CD8-positive, alpha-beta memory T cell (primary cell): ENCODE measurements at places on chromosomes 6 and 20.

GRCh38 chr6:142716097-142716496 is 228.9 kb downstream of the HIVEP2 start:
- DNase-seq, result no peak

GRCh38 chr6:26232940-26233648 is 131.9 kb upstream of the BTN3A2 start:
- peak; percentile 63 for DNase-seq

DNA sequence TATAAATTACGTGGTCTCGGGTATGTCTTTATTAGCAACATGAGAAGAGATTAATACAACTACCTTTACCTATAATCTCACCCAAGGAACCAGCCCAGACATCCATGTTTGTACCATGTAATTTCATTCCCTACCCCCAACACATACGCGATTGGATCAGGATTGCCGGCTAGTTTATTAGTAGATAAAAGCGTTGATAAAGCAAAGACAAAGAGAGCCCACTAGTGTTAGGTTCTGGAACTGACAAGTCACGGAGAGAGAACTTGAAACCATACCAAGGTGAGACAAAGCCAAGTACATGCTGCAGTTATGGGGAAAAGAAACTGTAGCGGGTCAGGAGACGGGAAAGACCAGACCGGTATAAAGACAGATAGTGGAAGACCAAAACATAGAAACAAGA is 37.4 kb upstream of the FAM135A start:
- DNase-seq, result no peak

GRCh38 chr6:3259491-3259958 is 778 bp downstream of the PSMG4 start:
- no peak for DNase-seq

GRCh38 chr20:10940941-10941340 is 267.1 kb upstream of the JAG1 start:
- no peak for DNase-seq

- DNase-seq, result no peak
Observed at GRCh38 chr6:12886961-12887775, 170.6 kb downstream of the PHACTR1 start.

- no peak for DNase-seq
Observed at GRCh38 chr6:92376691-92377090, 1042.7 kb downstream of the EPHA7 start.

DNA sequence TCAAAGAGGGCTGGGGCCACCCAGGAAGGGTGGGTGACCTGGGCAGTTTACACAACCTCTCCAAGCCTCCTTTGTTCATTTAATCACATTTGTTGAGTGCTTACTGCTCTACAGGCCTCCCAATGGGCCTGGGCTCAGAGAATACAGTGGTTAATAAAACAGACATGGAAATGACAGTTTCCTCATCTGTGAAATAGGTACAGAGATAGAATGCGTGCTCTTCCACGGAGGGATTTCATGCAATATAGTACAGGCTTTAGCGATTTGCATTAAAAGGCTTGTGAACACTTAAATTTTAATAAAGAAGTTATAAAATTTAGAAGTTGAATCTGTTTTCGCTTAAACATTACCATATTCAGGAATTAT is 802 bp upstream of the FERMT1 start:
- DNase-seq, result no peak

- no peak for DNase-seq
Observed at GRCh38 chr6:10441004-10441654, 26.3 kb upstream of the TFAP2A start.

GRCh38 chr6:42022755-42023384 is 27.5 kb upstream of the TAF8 start:
- no peak for DNase-seq

- DNase-seq, result no peak
Observed at GRCh38 chr6:22880686-22881433, 311.5 kb downstream of the HDGFL1 start.

DNA sequence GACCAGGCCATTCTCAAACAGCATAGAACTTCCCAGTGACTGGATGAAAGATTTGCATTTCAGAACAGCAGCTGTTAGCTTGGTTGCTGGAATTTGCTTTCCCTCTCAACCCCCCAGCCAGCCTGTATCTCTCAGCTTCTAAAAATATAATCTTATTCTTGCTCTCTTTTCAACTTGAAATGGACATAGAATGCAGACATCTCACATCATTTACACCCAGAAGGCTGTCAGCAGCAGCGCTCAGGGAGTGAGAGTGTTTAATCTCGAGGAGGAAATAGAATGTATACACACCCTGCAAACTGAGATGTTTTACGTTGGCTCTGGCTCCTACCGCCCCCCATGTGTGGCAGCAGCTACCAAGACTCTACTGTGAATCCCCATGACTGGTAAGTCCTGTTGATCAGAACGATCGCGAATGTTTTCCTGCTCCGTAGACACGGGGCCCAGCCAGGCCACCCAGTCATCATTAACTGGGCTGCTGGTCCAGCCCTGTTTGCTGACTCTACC is 163.4 kb upstream of the SLC24A3 start:
- DNase-seq, result no peak

DNA sequence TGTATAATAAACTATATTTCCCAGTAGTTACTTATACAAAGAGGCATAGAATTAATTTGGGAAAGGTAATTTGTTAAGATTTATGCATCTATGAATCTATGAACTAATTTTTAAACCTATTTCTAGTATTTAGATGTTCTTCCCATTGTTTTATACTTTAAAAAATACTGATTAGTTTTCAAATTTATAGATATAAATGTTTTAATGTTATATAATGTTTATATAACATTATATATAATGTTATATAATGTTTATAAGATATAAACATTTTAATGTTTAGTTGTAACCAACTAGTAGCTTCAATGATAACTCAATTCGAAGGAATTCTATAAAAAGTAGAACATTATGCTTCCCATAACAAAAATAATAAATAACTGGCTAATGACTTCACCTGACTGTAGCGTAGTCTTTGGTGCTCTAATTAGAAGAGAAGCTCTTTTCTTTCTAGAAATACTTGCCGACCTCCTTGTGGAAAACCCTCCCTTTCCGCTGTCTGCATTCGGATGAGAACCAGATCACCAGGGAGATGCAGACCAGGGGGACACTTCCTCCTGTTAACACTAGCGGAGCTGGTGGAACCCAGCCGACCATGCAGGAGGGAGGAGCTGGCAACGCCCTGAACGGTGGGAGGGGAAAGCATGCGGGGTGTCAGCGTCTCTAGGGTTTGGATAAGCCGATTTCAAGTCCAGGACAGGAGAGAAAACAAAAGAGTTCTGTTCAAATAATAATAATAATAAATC is 158.4 kb downstream of the OR2B2 start:
- peak; percentile 47 for DNase-seq

GRCh38 chr20:19491241-19491640 is 266.8 kb upstream of the RIN2 start:
- DNase-seq, result no peak

DNA sequence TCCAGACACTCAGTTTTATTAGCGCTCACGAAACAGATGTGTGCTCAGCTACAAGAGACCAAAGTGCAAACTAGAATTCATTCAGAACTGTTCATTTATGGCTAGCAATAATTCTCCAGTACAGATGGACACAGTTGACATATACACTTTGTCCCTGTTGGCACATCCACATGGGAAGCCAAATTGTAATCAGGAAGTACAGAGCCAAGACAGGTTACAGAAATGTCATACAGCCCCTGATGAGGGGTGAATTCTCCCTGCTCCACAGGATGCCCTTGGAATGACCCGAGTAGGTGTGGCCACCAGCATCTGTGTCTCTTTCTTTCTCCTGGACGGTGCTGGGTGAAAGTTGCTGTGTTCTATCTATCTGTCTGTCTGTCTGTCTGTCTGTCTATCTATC is 7.6 kb downstream of the DHX35 start:
- DNase-seq, result no peak

DNA sequence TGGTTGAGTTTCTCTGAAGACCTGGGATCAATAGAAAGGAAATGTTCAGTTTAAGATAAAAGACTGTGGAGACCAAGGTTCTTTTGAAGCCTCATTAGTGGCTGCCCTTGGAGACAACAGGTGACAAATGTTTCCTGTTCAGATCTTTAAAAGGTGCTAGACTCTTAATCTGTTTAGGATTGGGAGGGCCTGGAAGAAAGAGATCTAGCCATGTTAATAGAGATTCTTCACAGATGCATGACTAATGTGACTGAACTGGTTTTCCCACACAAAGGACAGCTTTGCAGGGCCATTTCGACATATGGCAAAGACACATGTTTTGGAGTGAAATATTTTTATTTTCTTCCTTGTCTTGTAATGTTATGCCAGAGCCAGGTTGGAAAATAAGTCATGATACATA is 82.2 kb downstream of the WDR27 start:
- no peak for DNase-seq

GRCh38 chr6:157104803-157105202 is 218.5 kb downstream of the TMEM242 start:
- DNase-seq, result no peak

DNA sequence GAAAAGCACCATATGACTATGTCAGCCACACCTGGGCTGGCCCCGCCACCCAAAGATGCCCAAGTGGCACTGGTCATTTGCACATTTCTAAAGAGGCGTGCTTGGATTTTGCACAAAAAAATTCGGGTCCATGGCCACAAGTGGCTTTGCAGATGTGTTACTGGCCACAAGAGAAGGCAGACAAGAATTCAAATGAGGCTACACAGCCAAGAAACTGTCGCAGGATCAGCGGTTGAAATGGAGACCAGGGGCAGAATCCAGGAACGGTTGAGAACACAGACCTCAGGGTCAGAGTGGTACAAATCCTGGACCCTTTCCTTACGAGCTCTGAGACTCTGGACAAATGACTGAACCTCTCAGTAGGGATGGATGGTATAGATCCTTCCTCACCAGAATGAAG is 48.6 kb upstream of the SASH1 start:
- DNase-seq, result no peak

DNA sequence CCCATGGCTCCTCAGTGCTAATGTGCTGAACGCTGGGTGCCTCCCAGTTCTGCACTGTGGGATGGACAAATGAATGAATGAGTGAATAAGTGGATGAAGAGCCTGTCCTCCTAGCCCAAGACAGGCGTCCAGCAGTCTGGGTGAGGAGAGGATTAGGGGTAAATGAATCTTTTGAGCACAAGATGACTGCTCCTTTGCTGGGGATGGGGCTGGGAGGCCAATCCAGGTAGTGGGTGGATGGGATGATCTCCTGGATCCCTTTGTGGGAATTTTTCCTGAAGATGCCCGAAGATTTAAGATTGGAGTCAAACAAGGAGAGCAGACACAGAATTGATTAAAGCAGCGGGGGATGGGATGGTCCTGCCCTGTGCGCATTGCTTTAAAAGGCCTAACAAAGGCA is 65.3 kb upstream of the MLN start:
- no peak for DNase-seq

DNA sequence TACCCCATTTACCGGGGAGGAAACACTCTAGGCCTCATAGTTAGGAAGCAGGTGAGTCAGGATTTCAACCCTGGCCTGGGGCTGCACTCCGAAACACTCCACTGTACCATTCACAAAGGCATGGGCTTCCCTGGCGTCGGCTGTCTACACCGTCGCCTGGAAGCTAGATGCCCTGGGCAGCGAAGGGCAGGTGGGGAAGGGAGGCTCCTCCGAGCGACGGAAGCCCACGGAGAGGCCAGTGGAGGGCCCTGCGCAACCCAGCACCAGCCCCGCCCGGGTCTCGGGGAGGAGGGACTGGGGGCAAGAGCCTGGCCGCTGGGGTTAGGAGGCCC is 16.1 kb downstream of the SDCBP2 start:
- no peak for DNase-seq

- no peak for DNase-seq
Observed at GRCh38 chr20:47020231-47020630, 125.6 kb downstream of the EYA2 start.

GRCh38 chr20:51164731-51165130 is 141.8 kb upstream of the KCNG1 start:
- DNase-seq, result no peak

DNA sequence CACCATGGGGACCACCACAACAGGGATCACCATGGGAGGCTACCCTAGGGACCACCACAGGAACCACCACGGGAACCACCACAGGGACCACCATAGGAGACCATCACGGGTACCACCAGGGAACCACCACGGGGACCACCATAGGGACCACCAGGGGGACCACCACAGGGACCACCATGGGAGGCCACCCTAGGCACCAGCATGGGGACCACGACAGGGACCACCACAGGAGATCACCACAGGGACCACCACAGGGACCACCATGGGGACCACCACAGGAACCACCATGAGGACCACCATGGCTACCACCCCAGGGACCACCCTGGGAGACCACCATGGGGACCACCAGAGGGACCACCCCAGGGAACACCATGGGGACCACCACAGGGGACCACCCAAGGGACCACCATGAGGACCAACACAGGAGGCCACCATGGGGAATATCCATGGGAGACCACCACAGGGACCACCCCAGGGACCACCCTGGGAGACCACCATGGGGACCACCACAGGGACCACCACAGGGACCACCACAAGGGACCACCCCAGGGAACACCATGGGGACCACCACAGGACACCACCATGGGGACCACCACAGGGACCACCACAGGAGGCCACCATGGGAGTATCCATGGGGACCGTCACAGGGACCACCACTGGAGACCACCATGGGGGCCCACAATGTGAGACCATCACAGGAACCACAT is 67.6 kb upstream of the MPC1 start:
- no peak for DNase-seq

DNA sequence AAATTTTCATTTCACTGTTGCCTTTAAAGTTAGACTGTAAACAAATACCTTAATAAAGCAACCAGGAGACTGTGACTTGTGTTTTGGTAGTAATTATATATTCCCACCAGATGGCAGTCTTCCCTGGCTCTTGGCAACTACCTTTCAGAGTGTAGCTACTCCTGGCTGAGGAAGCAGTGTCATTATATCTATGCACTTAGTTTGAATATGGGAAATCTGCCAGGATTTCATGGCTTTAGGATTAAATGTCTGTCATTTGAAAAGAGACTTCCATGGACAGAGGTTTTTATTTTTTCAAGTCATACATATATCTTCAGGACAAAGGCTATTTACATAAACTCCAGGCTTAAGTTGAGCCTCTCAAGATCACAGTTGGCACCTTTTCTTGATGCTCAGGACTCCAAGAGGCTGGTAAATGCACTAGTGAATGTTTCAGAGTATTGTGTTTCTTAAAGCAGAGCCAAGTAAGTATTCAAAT is 160.1 kb downstream of the C6orf58 start:
- DNase-seq, result peak; percentile 62

- DNase-seq, result no peak
Observed at GRCh38 chr20:10927936-10928840, 254.4 kb upstream of the JAG1 start.
